AG09319 (cell line): ENCODE measurements at places on chromosomes 2 and 18.

DNA sequence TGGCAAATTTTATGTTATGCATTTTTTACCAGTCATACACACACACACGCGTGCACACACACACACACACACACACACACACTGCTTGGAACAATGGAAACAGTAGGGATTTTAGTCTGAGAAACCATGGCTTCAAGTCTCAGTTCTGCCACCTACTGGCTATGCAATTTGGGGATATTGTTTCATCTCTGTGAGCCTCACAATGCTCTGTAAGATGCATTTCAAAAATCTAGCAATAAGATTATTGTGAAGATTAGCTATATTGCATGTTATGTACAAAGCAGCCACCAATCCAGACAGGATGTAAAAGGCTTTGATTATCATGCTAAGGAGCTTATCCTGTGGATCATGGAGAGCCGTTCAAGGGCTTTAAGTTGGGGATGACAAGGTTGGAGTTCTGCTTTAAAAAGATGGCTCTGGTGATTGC lies 401.4 kb downstream of the NBAS start:
- DNase-seq, result no peak

GRCh38 chr18:27114842-27115241 lies 70.3 kb downstream of the CHST9 start:
- no peak for DNase-seq

DNA sequence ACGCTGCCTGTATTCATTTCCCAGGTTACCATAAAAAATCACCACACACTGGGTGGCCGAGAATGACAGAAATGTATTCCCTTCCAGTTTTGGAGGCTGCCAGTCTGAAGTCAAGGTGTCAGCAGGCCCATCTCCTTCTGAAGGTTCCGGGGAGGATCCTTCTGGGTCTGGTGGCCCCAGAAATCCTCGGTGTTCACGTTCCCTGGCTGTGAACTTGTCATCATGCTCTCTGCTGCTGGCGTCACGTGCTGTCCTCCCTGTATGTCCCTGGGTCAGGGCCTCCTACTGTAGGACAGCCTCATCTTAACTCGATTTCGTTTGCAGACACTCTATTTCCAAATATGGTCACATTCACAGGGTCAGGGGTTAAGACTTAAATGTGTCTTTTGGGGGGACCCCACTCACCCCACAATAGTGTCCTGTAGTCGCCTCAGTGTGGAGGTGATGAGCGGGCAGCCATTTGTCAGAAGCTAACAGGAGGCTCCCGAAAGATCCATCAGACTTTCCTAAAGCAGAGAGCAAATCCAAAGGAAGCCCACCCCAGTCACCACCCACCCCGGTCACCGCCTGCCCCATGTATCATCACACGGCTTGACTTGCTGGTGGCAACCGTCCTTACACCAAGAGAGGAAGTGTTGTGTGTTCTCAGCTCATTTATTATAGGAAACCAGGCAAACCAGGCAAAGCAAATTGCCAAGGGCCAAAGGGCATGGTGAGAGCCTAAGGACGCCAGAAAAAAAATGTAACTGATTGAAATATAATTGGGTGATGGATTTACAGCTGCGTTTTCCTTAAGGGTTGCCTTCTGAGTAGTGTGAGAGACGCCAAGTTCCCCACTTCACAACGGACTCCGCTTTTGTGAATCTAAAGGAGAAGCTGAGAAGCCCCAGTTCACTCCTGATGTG lies 148.8 kb upstream of the ZNF236 start:
- no peak for DNase-seq

- peak; percentile 41 for DNase-seq
Measured at GRCh38 chr2:234451852-234452625, 44.8 kb downstream of the ARL4C start.

DNA sequence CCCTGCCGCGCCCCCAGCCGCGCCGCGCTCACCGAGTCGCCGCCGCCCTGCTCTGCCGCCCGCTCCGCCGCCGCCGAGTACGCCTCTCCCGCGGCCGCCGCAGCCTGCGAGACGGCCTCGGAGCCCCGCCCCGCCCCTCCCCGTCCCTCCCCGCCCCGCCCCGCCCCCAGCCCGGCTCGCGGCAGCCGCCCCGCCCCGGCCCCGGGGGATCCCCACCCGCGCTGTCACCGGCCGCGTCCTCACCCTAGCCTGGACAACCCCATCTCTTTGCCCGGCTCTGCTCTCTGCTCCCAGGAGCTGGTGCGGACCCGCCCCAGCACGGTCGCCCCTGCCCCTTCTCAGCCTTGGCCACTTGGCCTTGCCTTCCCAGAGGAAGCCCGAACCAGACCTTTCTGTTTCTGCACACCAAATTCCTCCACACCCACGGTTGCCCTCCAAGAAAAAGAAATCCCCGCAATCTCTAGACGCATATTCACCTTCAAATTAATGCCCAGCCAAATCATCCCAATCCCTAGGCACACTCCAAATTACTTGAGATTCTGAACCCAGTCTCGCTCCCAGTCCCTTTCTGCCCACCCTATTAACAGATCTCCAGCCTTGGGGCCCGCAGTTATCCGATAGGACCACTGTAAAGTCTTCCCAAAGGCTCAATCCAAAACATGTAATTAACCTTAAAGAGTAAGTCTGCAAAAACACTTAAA lies at the start of gene CYRIA:
TSS of gene CYRIA (minus strand) at position 87 of the 701 bp plus-strand sequence. CDS start 77,715 bp downstream, outside the sequence.
- DNase-seq, result no peak

DNA sequence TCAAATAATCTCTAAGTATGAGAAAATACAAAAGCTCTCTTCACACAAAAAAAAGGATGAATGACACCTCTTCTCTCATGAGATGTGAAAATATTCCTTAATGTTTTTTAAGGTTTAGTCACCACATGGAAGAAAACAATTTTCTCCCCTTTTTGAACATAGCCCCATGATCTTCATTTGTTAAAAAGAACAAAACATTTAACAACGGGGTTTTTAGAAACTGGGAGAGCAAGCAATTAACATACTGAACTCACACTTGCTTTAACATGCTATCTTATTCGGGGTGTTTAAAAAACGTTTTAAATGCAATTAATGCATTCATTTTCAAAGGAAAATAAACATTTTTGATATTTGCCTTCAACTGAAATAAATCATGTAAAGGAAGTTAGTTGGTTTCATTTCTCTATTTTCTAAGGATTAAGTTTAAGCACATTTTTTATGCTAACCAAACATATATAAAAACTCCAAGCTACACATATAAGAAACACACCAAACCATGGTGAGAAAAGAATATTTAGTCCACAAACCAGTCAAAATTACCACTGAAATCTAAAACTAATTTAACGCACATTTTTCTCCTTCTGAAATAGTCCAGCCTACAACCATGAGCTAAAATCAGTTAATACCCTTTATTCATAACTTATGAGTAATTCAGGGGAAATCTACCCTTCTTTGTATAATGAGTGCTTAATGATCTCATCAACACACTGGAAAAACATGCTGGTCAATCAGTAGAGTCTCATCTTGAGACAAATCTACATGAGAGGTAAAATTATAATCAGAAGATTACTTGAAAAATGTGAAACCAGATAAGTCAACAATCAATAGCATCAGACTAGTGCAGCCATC lies 8.2 kb downstream of the FBXO11 start:
- DNase-seq, result no peak

GRCh38 chr2:14633061-14633460 lies 544 bp downstream of the LRATD1 start:
- DNase-seq, result no peak

- no peak for DNase-seq
Measured at GRCh38 chr18:54357082-54357659, 487 bp downstream of the STARD6 start.

DNA sequence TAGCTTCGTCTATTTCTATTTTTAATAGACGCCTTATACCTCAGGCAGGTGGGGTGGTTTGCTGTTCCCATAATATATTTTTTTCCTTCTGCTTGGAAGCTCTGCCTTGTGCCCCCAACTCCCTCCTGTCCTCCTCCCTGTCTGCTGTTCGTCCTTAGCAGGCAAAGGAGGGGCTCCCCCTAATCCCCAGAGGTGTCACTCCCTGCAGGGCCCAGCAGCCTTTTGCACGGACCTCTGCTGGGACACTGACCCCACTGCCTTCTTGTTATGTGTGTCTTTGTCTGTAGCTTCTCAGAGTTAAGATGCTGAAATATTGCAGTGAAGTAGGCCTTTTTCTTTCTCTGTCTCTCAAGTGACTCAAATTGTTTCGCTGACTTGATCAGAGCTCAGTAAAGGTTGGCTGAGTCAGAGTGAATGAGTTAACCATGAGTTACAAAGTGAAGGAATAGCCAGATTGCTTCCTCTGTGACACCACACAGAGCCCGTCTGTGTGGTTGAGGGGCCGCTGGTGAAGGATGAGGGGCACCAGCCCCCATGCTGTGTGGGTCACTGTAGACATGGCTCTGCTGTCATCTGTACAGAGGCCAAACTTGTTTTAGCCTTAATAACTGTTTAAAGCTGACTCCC lies 47.7 kb downstream of the PRKCE start:
- DNase-seq, result no peak

DNA sequence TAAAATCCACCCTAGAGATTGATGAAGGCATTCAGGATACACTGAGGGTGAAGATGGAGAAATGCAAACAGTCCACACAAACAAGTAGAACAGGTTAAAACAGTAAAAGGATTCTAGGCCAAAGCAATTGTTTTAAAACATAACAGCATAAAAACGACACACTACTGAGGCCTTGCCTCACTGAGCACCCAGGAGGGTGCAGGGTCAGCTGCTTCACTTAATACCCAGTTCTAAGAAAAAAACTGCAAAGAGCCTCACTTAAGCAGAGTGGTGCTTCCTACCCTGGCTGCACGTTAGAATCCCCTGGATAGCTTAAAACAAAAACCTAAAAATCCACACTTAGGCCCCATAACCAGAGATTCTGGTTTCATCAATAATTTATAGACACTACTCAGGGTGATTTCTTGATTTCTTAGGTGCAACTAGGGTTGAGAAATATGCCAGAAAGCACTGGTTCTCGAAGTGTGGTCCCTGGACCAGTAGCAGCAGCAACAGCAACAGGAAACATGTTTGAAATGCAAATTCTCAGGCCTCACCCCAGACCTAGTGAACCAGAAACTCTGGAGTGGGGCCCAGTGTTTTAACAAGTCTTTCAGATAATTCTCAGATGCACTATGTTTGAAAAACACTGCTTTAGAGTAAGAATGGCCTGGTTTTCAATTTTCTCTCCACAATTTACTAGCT lies 279.1 kb downstream of the ZEB2 start:
- DNase-seq, result no peak

DNA sequence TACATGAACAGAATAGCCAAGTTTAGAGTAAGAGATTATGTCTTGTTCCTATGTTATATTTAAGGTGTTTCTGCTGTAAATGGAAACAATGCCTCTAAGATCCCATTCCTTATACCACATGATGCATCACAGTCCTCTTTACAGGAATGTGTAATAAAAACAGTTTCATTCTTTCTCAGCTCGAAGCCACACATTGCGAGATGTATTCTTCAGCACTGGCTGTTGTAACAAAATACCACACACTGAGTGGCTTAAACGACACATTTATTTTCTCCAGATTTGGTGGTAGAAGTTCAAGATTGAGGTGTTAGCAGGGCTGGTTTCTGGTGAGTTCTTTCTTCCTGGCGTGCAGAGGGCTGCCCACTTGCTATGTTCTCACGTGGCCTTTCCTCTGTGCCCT lies 246.2 kb downstream of the SOCS6 start:
- no peak for DNase-seq

DNA sequence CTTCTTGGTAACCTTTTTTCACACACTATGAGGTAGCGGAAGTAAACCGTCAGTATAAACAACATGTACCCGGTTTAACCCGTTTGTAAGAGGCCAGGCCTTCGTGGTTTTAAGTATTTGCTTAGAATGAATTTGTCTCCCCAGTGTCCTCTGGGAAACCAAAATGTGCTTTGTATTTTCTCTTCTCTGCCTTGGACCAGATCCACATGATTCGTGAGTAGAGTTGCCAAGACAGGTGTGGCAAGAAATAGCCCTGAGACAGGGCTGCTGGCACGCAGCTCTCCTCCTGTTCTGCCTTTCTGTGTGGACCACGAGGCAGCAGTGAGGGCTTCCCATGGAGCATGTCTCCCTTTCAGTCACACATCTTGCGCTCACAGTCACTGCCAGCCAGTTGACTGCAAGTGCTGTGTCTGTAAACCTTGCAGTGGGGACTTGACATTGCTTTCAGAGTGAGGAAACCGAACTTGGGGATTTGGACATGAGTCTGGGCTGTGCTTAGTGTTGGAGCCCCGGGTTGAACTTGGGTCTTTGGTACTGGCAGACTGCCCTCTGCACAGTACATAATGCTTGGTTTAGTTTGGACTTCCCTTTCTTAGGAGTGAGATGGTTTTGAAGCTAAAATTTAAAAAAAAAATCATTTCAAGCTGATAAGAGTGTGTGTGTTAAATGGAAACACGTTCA lies 19.1 kb downstream of the BCL2L11 start:
- no peak for DNase-seq

GRCh38 chr2:168180483-168180882 lies 66.9 kb downstream of the STK39 start:
- DNase-seq, result no peak

DNA sequence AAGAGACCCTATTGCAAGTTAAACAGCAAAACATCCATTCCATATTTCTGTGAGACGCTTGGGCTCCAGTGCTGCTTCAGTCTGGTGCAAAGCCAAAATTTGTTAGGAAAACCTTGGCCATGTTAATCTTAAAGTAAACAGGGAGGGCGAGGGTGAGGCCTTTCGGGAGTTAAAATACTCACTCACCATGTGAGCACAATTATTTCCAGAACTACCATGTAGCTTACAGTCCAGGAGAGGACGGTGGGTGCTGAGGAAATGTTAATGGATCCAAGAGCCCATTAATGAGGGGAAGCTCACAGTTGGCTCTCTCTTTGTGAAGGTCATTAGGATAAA lies 286.4 kb downstream of the SLC8A1 start:
- peak; percentile 42 for DNase-seq

- no peak for DNase-seq
Measured at GRCh38 chr2:27212626-27213471, 781 bp upstream of the SLC5A6 start.

GRCh38 chr2:215712871-215713790 lies 277.3 kb upstream of the FN1 start:
- DNase-seq, result peak; percentile 63

DNA sequence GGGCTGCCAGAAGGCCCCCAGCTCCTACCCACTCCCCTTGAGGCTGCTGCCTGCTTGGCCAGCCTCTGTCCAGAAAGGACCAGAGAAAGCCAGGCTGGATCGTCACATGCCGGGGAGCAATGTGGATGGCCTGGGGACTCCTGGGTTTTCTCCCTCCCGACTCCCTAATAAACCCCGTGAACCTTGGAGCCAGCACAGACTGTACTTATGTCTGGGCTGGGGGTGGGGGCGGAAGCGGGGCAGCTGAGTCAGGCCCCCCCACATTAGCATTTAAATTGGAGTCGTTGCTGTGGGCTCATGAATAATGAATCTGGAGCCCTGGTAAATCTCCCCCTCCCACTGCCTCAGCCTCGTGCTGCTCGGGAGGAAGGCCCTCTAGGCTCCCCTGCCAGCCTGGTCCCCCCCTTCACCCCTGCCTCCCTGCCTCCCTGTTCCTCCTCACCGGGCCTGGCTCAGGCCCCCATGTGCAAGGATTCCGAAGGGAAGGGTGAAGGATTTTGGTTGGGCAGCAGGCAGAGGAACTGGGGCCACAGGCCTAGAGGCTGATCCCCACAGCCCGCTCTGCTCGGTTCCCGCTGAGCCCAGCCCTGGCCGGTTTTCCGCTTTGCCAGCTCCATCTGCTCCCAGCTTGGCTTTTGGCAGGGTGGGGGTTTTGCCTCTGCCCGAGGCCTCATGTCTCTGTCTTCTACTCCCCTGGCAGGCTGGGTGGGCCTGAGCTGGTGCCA lies 7.3 kb upstream of the ASIC4 start:
- no peak for DNase-seq

- DNase-seq, result no peak
Measured at GRCh38 chr18:48805826-48806535, 144.8 kb downstream of the SMAD7 start.
